Activated T-helper 1 cell treated with Interleukin-2 at 50 U/mL for 16 hours (primary cell): ENCODE measurements at places on chromosomes 6 and 20.

GRCh38 chr20:11205769-11206362 is 532.1 kb upstream of the JAG1 start:
- no peak for DNase-seq

GRCh38 chr6:81969814-81970213 is 217.3 kb upstream of the TENT5A start:
- DNase-seq, result no peak

DNA sequence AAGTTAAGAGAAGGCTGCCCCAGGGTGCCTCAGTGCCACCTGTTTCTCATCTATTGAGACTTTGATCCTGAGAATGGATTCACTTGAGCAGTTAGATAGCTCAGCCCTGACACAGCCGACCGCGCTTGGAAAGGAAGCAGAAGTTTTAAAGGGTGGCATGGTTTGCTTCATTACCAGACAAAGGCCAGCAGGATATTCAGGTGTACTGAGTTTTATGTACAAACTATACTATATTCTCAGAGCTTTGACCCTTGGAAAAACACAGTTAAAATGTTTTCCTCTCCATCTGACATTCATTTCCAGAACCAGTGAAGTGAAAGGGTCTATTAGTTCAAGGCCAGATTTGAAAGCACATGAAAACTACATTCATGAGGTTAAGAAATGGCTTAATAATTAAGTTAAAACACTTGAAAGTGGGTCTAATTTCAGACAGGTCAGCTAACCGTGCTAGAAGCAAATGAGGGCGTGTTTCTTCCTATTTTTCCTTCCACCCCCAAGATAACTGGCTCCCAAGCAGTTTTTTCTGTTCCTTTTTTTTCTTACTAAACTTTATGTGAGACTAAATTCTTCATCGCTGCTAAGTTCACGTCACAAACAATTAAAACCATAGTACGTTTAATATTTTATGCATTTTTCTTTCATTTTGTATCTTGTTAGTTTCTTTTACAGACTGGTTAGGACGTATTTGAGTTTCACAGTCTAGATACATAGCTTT is 385.3 kb upstream of the SOX4 start:
- no peak for DNase-seq

DNA sequence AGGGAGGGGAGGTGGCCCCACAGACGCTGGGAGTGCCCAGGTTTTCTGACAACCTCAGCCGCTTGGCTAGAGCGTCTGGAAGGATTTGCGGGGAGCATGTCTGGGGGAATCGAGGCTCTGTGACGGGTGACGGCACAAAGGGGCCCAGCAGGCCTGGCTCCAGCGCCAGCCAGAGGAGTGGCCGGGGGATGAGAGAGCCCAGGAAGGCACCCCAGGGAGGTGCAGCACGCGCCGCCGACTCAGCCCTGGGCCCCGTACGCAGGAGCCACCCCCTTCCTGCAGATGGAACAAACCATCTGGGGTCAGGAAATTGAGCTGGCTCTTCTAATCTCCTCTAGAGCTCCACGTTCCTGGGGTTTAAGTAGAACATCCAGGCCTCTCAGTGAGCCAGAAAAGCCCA is 5.9 kb upstream of the SLCO4A1 start:
- no peak for DNase-seq

- no peak for DNase-seq
These were observed 113.5 kb upstream of the PHACTR1 start for GRCh38 chr6:12602951-12603672.

DNA sequence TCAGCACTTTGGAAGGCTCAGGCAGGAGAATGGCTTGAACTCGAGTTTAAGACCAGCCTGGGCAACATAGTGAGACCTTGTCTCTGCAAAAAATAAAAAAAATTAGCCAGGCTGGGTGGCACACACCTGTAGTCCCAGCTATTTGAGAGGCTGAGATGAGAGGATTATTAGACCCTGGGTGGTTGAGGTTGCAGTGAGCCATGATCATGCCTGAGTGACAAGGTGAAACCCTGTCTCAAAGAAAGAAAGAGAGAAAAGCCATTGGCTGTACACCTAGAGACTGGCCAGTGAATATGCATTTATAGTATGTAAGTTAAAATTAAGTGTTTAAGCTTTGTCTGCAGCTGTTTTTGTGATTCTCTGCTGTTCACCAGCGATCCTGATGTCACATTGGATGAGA is 6.1 kb downstream of the RBCK1 start:
- DNase-seq, result no peak

DNA sequence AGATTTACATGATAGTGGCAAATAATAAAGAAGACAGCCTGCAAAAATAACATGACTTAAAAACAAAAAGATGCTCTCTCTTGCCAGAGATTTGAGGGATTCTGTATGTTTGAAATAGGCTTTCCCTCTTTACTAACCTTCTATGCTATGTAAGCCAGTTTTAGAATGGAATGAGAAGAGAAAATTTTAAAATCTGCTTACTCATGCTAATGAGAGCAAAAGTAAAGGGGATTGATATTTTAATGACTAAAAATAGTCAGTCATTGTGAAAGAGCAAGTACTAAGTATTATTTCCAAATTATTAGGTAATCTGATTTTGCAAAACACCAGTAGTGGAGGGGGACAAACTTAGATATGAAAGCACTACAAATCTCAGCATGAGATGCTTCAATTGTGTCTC is 563.3 kb upstream of the ADGRB3 start:
- no peak for DNase-seq

DNA sequence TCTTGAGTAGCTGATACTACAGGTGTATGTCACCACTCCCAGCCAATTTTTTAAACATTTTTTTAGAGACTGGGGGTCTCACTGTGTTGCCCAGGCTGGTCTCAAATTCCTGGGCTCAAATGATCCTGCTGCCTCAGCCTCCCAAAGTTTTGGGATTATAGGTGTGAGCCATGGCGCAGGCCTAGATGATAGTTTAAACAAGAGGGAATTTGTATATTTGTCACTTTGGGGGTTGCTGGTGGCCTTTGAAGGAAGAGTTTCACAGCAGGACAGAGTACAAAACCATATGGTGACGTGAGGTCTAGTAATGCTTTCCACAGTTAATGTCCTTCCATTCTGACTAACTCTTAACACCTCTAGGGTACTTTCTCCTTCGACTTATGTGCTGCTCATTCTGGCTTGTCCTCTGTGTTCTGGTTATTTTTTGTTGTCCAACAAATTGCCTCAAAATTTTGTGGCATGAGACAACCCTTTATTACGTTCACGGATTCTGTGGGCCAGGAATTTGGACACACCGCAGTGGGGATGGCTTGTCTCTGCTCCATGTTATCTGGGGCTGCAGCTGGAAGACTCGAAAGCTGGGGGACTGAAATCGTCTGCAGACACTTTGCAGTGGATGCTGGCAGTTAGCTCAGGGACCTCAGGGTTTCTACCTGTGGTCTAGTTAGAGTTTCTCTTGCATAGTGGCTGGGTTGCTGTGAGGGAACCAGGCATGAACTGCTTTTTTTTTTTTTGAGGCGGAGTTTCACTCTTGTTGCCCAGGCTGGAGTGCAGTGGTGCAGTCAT is 23.0 kb upstream of the IER3 start:
- no peak for DNase-seq
